Heart left ventricle (tissue), 16 donors: ENCODE measurements at places on chromosomes 6 and 20. TPM values are rescaled to one million over a fixed set of nuclear protein-coding genes. Genes with fewer than 3 reads are reported as not detected.

Gene TNF
- 0.38 TPM for total RNA-seq

DNA sequence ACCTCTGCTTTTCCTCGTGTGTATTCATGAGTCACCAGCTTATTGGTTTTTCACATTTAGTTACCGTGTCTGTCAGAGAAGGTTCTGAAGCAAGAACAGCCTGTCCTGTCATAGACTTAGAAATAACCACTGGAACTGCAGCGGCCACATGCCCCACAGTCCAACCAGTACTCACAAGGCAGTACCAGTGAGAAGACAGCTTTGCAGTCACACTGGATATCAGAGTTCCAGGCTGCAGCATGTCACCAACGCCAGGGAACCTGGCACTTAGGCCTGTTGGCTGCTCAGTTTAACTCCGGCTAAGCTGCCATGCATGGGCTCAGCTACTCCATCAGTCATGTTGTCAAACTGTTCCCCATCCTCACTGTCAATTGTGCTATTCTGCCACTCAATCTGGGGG lies 40.1 kb downstream of the ADNP start:
- no peak overlapping the region for H3K27ac ChIP-seq
- H3K4me1 ChIP-seq, result no peaks in the 10 kb centered on the region
- no peaks in the 10 kb centered on the region for H3K27me3 ChIP-seq
- no peak for DNase-seq
- H3K4me3 ChIP-seq, result no peak overlapping the region
- H3K36me3 ChIP-seq, result peaks cover 76% of the 10 kb centered on the region

DNA sequence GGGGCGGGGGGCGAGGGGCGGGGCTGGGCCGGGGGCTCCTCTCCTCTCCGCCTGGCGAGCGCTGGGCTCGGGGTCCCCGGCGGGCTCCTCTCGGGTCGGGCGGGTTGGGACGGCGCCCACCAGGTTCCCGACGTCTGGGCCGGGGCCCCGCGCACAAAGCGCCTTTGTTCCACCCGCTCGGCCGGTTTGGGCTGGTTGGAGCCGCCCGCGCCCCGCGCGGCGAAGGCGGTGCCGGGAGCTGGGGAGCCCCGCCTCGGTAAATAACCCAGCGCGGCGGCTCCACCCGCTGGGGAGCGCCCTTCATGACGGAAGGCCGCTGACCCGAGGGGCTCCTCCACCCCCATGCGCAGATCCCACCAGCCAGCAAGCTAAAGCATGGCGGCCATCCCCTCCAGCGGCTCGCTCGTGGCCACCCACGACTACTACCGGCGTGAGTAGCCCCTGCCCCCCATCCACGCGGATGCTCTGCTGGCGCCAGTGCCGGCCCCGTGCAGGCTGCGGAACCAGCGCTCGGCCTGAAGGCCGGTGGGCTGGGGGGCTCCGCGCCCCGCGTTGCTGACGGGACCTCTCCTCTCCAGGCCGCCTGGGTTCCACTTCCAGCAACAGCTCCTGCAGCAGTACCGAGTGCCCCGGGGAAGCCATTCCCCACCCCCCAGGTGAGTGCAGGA lies 503 bp downstream of the PPDPF start:
- no peaks in the 10 kb centered on the region for H3K27me3 ChIP-seq
- H3K4me1 ChIP-seq, result peaks cover 22% of the 10 kb centered on the region
- peak; percentile 78 for DNase-seq
- peak overlapping the region; percentile 92 for H3K27ac ChIP-seq
- H3K4me3 ChIP-seq, result peak overlapping the region; percentile 90

Gene SSTR4
- total RNA-seq, result not detected

Gene TBXT
- total RNA-seq, result not detected

Gene THBD
- 17.7 TPM for total RNA-seq

DNA sequence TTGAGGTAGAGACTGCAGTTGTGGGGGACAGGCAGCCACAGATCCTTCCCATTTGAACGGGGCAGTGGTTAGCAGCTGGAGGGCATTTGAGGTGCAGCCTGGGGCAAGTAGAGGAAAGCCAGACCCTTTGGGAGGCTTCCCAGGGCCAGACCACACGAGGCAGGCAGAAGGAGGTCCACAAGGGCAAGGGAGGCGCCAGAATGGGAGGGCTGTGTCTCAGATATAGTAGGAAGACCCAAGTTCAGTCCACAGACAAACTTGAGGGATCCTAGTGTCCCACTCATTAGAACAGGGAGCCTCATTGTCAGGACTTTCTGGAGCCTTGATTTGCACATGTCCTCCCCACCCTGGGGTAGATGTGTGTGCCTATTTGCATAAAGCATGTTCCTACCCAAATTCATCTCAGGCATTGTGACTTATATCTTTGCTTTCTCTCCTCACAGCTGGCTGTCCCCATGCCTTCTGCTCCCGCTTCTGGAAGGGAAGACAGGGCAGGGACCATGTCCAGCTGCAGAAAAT lies 166.0 kb downstream of the VEGFA start:
- no peaks in the 10 kb centered on the region for H3K27me3 ChIP-seq
- no peak overlapping the region for H3K27ac ChIP-seq
- no peaks in the 10 kb centered on the region for H3K4me1 ChIP-seq
- no peak overlapping the region for H3K4me3 ChIP-seq
- H3K36me3 ChIP-seq, result no peaks in the 10 kb centered on the region
- no peak for DNase-seq

GRCh38 chr6:122438975-122439374 lies 32.6 kb downstream of the SERINC1 start:
- H3K4me3 ChIP-seq, result no peak overlapping the region
- H3K4me1 ChIP-seq, result no peaks in the 10 kb centered on the region
- H3K27me3 ChIP-seq, result no peaks in the 10 kb centered on the region
- DNase-seq, result no peak
- no peak overlapping the region for H3K27ac ChIP-seq

GRCh38 chr6:90654166-90654565 lies 67.3 kb upstream of the MAP3K7 start:
- no peaks in the 10 kb centered on the region for H3K4me1 ChIP-seq
- H3K27me3 ChIP-seq, result no peaks in the 10 kb centered on the region
- H3K27ac ChIP-seq, result no peak overlapping the region
- no peak overlapping the region for H3K4me3 ChIP-seq
- no peaks in the 10 kb centered on the region for H3K36me3 ChIP-seq

- H3K27me3 ChIP-seq, result peaks cover 7% of the 10 kb centered on the region
- DNase-seq, result peak; percentile 92
- H3K36me3 ChIP-seq, result peaks cover 27% of the 10 kb centered on the region
- H3K4me3 ChIP-seq, result peak within 1 kb of the TSS; percentile 89
- peaks cover 6% of the 10 kb centered on the region for H3K4me1 ChIP-seq
These were observed at the start of gene PPT2 for GRCh38 chr6:32153564-32154513. TSS of gene PPT2 (plus strand) at chr6:32154141. CDS start at chr6:32154595, 454 bp downstream.

DNA sequence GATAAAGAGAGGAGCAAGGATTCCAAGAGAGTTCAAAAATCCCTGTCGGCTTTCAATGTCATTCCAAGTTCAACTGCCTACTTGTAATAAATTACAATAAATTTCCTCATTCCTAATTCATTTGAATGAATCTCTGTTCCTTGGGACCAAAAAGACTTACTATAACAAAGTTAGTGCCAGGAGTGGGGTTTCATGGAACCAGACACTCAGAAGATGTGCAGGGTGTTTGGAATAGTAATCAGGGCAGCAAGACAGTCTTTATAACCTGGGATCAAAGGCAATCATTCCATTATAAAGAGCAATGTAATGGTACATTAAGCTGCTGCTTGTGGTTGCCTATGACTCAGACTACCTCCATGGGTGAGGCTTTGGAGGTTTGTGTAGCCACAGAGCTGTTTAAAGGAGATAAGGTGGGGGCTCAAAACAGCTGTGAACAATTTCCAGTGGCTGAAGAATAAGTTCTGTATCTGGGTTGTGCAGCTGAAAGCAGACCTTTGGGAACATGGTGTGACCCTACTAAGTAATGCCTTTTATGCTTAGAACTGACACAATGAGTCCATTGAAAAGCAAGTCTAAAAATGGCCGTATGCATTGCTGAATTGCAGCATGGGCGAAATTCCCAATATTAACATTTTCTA lies 159.9 kb downstream of the LINC00237 start:
- H3K4me1 ChIP-seq, result no peaks in the 10 kb centered on the region
- no peaks in the 10 kb centered on the region for H3K36me3 ChIP-seq
- DNase-seq, result no peak
- H3K27me3 ChIP-seq, result peaks cover 3% of the 10 kb centered on the region

DNA sequence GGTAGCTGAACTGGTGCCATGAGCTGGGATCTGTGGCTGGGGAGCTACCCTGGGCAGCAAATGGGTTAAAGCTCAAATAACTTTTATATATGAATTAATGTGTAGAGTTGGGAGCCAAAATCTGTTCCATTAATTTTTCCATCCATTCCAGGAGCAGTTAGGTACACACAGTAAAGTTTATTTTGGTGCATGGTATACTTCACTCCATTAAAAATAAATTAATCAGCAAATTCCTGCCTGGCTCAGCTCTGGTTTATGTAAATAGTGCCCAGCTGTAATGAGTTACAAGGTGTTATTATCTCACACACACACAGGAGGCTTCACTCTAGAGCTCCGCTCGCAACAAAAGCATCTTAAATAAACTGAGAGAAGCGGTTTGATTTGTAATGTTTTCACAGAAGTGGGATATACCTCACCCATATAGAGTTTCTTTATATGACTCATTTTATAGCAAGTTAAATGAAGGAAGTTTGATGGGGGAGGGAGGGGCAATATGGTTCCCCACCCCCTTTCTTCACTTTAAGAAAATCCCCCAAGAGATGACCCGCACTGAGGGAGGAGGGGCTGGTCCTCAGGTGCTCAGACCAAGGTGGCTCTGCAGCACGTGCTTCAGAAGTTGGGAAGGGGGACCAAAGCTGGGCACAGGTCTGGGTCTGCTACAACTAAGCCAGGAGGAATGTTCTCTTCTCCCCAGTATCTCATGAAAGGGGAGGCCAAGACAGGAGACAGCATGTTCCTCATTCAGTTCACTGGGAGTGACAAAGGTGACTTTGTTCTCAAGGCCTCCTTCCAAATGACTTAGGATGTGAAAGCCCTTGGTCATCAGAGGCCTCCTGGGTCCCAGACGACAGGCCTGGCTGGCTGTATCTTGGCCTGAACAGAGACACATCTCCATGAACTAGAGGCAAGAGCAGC lies 10.5 kb upstream of the FAM83C start:
- H3K27ac ChIP-seq, result no peak overlapping the region
- no peaks in the 10 kb centered on the region for H3K27me3 ChIP-seq
- H3K4me3 ChIP-seq, result no peak overlapping the region
- no peak for DNase-seq
- H3K4me1 ChIP-seq, result peaks cover 21% of the 10 kb centered on the region
- no peaks in the 10 kb centered on the region for H3K36me3 ChIP-seq

GRCh38 chr6:112227992-112228391 lies 26.4 kb downstream of the LAMA4 start:
- no peak overlapping the region for H3K4me3 ChIP-seq
- peak overlapping the region; percentile 2 for H3K27ac ChIP-seq
- H3K4me1 ChIP-seq, result peaks cover 21% of the 10 kb centered on the region
- no peak for DNase-seq

Gene BTBD3
- total RNA-seq, result 30.4 TPM

- no peak for DNase-seq
- H3K27me3 ChIP-seq, result no peaks in the 10 kb centered on the region
- H3K36me3 ChIP-seq, result no peaks in the 10 kb centered on the region
- no peak overlapping the region for H3K4me3 ChIP-seq
- peaks cover 5% of the 10 kb centered on the region for H3K4me1 ChIP-seq
These were observed 436.8 kb downstream of the HAO1 start for GRCh38 chr20:7503501-7503900.

DNA sequence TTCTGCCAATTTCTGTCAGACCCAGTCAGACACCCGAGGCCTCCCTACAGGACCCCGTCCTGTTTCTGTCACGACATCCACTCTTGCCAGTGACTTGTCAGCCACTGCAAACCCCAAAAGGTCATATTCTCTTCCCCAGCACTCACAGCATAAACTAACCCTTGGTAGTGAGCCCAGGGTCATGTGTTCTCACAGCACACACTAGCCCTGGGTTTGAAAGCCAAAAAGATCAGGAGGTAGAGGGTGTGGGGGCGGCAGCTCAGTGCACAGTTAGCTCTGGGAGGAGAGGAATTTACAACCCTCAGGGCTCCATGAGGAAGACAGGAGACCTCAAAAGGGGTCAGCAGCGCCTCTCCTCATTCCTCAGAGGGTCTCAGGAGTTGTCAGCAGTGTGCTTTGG lies 9.9 kb upstream of the SNX9 start:
- peak; percentile 52 for DNase-seq
- H3K27me3 ChIP-seq, result no peaks in the 10 kb centered on the region
- H3K27ac ChIP-seq, result peak overlapping the region; percentile 78
- H3K4me3 ChIP-seq, result no peak overlapping the region
- H3K4me1 ChIP-seq, result peaks cover 27% of the 10 kb centered on the region

DNA sequence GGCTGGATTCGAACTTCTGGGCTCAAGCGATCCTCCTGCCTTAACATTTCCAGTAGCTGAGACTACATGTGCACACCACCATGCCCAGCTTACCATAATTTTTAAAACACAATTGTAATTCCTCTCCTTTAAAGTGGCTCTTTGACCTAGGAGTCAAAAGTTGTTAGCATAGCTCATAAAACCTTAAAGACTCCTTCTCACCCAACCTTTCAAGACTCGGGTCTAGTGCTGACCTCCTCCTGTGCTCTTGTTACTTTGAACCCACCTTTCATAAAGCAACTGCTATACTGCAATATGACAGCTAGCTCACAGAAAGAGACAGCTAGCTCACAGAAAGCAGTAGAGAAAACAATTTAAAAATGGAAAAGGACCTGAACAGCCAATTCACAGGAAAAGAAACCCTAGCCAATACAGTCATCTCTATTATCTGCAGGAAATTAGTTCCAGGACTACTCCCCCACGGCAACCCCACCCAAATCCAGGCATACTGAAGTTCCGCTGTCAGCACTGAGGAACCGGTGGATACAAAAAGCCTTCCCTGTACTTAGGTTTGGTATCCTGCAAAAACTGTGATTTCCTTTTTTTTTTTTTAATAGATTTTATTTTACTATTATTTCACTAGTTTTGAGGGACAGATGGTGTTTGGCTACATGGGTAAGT lies 20.3 kb downstream of the SSR1 start:
- peaks cover 12% of the 10 kb centered on the region for H3K36me3 ChIP-seq
- no peak for DNase-seq
- H3K27me3 ChIP-seq, result no peaks in the 10 kb centered on the region
- no peak overlapping the region for H3K4me3 ChIP-seq
- no peaks in the 10 kb centered on the region for H3K4me1 ChIP-seq

Gene TINAG
- total RNA-seq, result 0.52 TPM

- H3K4me3 ChIP-seq, result no peak overlapping the region
These were observed 33.0 kb downstream of the YTHDF1 start for GRCh38 chr20:63182946-63183415.

- DNase-seq, result no peak
- no peaks in the 10 kb centered on the region for H3K36me3 ChIP-seq
- H3K27me3 ChIP-seq, result no peaks in the 10 kb centered on the region
- H3K27ac ChIP-seq, result no peak overlapping the region
- no peak overlapping the region for H3K4me3 ChIP-seq
These were observed 21.5 kb downstream of the NOX3 start for GRCh38 chr6:155434096-155434495.

DNA sequence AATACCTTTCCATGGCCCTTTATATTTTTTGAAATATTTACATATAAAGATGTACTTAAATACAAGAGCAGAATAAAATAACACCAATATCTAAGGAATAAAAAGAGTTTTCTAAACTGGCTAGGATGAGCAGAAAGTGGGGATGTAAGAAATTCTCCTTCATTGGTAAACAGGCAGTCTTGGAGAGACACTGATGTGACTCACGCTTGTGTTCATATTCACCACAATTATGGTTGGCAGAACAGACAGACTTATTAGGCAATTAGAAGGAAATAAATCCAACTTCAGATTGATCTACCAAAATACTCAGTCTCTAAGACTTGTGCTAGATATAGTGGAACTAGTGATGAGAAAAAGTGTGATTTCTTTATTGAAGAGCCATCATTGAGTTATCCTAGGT lies 463.7 kb downstream of the CDC5L start:
- H3K27ac ChIP-seq, result peak overlapping the region; percentile 61
- no peaks in the 10 kb centered on the region for H3K4me1 ChIP-seq
- DNase-seq, result no peak
